ENCODE measurements at places on chromosomes 4 and X. TPM values are rescaled to one million over a fixed set of nuclear protein-coding genes. Genes with fewer than 3 reads are reported as not detected.

The STK32B gene
- polyA plus RNA-seq, result 1.3 TPM

The PRICKLE3 gene
- 3.5 TPM for polyA plus RNA-seq

The CXorf49 gene
- polyA plus RNA-seq, result not detected

The ODAM gene
- 1.8 TPM for polyA plus RNA-seq

The FRAS1 gene
- 0.16 TPM for polyA plus RNA-seq

The PCDH18 gene
- 48.4 TPM for polyA plus RNA-seq

The HPGDS gene
- 0.70 TPM for polyA plus RNA-seq

The ARMCX1 gene
- polyA plus RNA-seq, result 53.8 TPM

The ARHGAP4 gene
- polyA plus RNA-seq, result 14.7 TPM

The HEPH gene
- 56.9 TPM for polyA plus RNA-seq

The ADH7 gene
- polyA plus RNA-seq, result not detected

The RFC1 gene
- polyA plus RNA-seq, result 27.5 TPM

The IQCM gene
- not detected for polyA plus RNA-seq

The GPC3 gene
- polyA plus RNA-seq, result 91.8 TPM

The SLITRK4 gene
- 0.44 TPM for polyA plus RNA-seq

The RHOH gene
- polyA plus RNA-seq, result 0.31 TPM

The TMEM35A gene
- polyA plus RNA-seq, result 7.7 TPM

All from ovary (tissue), 10 donors.